ENCODE measurements at places on chromosomes 11 and 22.

DNA sequence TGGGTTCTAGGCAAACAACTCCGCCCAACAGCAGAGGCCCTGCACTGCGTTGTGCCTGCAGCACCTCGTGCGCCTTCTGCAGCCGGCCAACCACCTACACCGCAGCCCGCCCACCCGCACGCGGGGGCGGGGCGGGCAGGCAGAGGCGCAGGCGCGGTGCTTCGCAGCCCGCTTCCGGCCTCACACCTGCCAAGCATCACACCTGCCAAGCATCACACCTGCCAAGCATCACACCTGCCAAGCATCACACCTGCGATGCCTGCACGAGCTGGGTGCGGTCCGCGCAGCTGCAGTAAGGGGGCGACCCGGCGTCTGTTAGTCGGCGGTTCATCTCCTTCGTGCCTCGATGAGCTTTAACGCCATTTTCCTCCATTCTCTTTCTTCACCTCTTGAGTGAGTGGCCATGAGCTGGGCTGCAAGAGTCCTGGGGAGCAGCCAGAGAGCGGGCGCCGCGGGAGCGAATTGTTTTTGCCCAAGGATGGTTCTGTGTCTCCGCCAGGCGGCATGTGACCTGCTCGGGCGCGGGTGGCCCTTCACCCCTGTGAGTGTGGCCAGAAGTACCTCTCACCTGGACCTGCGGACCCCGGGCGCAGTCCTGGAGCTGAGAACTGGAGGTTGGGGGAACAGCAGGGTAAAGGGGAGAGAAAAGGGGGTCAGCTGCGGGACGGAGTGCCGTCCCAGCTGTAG lies at the start of gene LDHAL6A:
Gene LDHAL6A (plus strand): TSS at position 171 of the 687 bp plus-strand sequence. CDS start 825 bp downstream, outside the sequence.
- DNase-seq = no peak

DNA sequence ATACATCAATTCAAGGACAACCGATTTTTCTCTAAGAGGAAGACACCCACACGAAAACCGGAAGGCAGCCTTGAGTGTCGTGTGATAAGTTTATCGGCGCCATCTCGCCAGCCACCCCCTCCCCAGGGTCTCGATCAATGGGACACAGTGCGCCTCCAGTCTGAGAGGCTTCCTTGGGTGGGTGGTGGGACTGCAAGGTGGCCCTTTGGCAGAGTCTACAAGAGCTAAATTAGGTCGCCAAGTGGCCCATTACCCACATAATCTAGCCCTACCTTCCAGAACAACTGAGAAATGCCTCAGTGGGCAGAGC lies 64.0 kb downstream of the CD6 start:
- no peak for DNase-seq

- DNase-seq = no peak
Measured at GRCh38 chr11:88377144-88377543, 39.6 kb upstream of the CTSC start.

DNA sequence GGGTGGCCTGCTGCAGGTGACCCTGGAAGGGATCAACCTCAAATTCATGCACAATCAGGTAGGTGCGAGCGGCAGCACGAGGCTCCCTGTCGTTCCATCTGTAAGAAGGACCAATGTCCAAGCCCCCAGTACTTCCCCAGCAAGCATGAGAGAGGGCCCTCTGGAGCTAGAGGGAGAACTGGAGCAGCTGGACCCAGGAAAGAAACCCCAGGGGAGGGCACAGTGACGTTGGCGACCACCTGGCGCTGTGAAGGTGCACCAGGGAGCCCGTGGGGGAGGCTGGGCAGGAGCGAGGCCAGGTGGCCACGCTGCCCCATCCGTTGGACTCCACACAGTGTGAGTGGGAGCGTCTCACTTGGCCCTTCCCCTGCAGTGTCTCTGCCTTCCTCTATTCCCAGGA lies 28.0 kb downstream of the MYBPC3 start:
- DNase-seq = no peak

- DNase-seq = no peak
Measured at GRCh38 chr11:46718155-46719019, 626 bp upstream of the F2 start.

- no peak for DNase-seq
Measured at GRCh38 chr11:63443714-63444113, 47.3 kb downstream of the PLAAT5 start.

- DNase-seq = no peak
Measured at GRCh38 chr22:29341849-29342127, 26.3 kb upstream of the RASL10A start.

DNA sequence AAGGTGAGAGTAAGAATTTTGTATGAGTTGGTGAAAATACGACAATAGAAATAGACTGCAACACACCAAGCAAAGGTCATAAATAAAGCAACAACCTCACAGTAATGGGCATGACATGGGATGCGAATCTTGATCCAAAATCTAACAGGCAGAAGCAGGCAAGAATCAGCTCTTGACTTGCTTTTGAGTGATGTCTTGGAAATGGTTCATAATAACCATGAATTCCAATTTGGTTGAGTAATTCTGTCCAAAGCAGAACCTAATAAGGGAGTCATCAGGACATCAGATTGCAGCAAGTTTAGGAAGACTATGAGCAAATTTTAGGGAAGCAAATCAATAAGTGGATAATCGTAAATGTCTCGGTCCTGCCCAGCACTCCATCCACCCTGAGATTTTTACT lies 224.0 kb upstream of the ISX start:
- no peak for DNase-seq

DNA sequence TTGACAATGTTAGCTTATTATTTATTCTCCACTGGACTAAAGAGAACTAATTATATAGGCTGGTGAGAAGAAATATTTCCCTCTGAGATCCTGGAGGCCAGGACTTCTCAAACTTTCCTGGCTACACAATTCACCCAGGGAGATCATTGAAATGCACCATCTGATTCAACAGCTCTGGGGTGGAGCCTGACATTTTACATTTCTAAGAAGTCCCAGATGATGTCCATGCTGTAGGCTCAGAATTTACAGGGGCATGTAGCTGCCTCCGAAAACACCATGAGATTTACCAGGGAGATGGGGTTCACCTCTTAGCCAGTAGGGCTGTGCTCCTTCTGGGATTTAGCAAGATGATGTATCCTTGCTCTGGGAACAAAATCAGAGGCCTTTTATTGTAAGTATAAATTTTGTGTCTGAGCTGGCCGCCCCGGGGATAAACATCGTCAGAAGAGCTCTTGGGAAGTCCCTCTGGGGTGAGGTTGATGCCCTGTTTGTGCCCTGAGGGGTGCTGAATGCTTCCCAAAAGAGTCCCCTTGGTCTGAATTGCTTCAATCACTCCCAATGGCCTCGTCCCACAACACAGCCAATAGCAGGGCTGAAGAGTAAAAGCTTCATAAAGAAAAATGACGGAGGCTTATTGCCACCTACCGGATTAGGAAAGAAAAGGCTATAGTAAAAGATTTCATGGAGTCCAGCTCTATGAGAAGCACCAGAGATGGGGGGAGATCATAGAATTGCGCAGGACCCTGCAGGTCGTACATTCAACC lies 33.4 kb upstream of the API5 start:
- no peak for DNase-seq

DNA sequence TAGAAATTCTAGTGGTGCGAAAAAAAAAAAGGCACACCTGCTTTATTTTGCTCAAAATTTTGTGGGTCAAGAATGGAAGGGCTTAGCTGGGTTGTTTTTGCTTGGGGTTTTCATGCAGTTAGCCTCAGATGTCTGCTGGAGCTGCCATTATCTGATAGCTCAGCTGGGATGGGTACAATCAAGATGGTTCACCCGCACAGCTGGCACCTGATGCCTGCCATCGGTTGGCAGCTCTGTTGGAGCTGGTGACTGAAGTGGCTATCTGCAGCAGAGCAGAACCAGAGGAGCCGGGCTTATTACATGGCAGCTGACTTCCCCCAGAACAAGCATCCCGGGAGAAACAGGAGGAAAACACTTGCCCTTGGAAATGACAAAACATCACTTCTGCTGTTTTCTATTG lies 12.1 kb upstream of the ELFN2 start:
- DNase-seq = no peak

DNA sequence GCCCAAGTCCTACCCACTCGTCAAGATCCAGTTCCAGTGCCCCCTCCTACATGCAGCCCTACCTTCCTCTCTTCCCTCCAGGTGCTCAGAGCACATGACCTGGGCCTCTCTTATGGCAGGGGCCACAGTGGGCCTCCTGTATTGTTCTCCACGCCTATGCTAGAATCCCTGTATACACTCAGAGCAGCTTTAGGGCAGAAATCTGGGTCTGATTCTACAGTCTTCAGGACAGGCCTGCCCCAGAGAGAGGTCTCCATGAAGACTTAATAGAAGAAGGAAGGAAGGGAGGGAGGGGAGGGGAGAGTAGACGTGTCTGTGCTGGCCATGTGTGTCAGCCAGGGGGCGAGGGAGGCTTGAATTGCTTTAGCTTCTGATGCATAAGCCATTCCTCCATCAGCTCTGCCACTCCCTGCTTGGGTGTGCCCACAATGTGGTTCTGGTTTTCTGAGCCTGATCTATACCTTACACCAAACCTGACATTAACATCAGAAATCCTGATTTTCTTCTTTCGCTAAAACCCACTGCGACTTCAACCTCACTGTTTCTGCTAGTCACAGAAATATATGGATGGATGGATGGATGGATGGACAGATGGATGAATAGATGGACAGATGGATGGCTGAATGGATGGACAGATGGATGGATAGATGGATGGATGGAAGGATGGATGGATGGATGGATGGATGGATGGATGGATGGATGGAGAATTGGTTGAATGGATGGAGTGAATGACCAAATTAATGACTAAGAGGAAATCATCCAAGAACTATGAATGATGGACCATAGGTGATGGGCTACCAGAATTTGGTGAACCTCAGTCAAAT lies 56.6 kb upstream of the PRDM11 start:
- no peak for DNase-seq

- DNase-seq = no peak
Measured at GRCh38 chr22:40965936-40966725, 15.0 kb downstream of the RBX1 start.

- DNase-seq = no peak
Measured at GRCh38 chr11:36228689-36229088, 60.5 kb downstream of the COMMD9 start.

- no peak for DNase-seq
Measured at GRCh38 chr11:46342239-46342638, 5.0 kb upstream of the DGKZ start.

- no peak for DNase-seq
Measured at GRCh38 chr22:36065462-36065774, 36.8 kb upstream of the RBFOX2 start.

DNA sequence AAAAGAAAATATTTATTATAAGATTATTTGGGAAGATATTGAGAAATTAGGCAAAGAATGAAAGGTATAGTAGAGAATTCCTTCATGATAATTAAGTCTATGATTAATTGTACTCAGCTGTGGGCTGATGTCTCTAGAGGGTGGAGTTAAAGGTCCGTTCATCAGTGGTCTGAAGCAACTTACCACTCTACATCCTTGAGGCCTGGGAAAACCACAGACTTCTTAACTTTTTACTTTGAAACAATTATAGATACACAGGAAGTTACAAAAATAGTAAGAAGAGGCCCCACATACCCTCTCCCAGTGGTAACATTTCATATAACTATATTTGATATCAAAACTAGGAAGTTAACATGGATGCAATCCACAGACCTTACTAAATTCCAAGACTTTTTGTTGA lies 167.0 kb upstream of the NECTIN1 start:
- DNase-seq = no peak

- no peak for DNase-seq
Measured at GRCh38 chr11:111734101-111734953, 31.9 kb downstream of the PPP2R1B start.

DNA sequence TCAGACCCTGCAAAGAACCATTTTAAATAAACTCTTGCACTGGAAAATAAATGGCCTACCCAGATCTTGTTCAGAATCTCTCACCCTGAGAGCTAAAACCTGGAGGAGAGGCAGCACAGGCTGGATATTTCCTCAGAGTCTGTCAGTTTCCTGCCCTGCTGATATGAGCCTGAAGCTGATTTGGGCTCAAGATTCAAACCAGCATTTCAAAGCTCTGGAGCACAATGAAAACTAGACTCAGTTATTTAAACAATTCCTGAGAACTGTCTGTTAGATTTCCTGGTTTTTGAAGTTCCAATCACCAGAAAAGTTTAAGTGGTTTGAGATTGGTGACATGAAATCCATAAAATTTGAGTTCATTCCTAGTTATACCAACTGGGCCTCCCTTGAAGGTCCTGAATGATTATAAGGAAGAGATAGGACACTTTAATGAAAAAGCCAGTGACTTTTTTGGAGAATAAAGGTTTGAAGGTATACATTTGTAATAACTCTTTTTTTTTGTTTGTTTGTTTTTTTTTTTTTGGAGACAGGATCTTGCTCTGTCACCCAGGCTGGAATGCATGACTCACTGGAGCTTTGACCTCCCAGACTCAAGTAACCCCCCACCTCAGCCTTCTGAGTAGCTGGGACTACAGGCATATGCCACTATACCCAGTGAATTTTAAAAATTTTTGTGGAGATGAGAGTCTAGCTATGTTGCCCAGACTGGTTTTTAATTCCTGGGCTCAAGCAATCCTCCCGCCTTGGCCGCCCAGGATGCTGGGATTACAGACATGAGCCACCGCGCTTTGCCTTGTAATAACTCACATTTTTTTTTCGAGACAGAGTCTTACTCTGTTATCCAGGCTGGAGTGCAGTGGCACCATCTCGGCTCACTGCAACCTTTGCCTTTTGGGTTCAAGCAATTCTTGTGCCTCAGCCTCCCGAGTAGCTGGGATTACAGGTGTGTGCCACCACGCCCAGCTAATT lies 8.0 kb upstream of the ESAM start:
- no peak for DNase-seq

GRCh38 chr11:129930743-129931142 lies 35.4 kb upstream of the NFRKB start:
- DNase-seq = no peak

GRCh38 chr22:33337524-33337923 lies 279.3 kb upstream of the SYN3 start:
- DNase-seq = no peak

DNA sequence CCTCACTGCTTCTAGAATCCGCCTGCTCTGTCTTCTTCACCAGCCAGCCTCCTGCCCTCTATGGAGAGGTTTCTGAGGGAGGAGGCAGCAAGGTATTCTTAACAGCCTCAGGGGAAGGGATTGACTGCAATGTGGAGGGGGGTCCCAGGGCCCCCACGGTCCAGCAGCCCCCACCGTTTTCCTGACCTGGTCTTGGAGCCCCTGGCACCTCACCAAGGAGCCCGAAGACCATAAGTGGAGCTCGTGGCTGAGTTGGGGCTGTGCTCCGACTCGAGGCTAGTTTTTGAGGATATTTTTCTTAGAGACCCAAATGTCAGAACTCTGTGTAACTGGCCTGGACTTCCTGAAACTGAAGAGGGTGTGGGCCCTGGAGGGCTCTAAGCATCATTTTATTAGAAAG lies 590.0 kb downstream of the BRD1 start:
- no peak for DNase-seq

GRCh38 chr11:132154781-132155180 lies 784.4 kb downstream of the NTM start:
- DNase-seq = no peak

- DNase-seq = no peak
Measured at GRCh38 chr11:116364348-116364747, 408.4 kb downstream of the BUD13 start.

GRCh38 chr22:49784630-49784971 lies 43.1 kb downstream of the BRD1 start:
- DNase-seq = no peak

- no peak for DNase-seq
Measured at GRCh38 chr11:13446444-13446843, 16.6 kb downstream of the BTBD10 start.
